Spleen (tissue), 13 donors: ENCODE measurements at places on chromosomes 16 and 17.

GRCh38 chr16:88409296-88410065, 26.7 kb downstream of the ZNF469 start:
- no peak for DNase-seq

GRCh38 chr17:44102849-44103622, 20.4 kb downstream of the HDAC5 start:
- no peak for DNase-seq

- no peak for DNase-seq
Observed at GRCh38 chr16:46618516-46618915, 2.7 kb downstream of the SHCBP1 start.

DNA sequence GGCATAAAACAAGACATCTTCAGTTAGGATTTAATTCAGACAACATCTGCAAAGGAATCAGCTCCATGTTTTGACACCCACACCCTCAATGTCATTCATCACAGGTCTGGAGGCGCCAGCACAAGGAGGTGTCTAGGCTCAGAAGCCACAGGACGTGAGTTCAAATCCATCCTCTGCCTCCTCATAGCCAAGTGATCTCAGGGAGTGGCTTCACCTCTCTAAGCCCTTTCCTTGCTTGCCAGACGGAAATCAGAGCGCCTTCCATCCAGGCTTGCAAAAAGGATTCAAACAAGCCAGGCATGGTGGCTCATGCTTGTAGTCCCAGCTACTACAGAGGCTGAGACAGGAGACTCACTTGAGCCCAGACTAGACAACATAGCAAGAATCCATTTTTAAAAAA, 84.6 kb downstream of the GSG1L start:
- peak; percentile 6 for DNase-seq

DNA sequence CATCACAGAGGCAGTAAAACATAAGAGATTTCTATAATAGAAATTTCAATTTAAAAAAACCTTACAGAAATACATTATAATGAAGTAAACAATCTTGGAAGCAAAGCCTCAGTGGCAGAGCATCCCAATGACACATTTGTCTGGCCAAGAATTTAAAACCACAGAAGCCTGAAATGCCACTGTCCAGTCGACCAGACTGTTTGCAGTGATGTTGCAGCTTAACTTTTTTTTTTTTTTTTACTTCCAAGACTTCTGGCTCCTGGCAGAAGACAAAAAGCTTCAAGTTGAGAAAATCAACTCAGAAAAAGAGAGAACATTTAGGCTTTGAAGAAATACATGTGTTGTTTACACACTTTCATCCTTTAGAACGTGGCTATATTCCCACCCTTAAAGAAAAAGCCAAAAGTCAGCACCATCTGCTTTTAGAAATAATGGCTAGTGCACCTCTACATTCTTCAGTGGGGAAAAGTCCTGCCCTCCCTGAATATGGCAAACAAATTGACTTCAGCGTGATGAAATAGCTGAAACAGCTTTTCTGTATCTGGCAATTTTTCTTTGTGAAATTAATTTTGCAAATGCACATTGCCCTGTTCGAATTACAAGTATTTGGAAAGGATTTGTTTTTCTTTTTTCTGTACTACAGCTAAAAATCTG, 205.5 kb upstream of the MON1B start:
- no peak for DNase-seq

DNA sequence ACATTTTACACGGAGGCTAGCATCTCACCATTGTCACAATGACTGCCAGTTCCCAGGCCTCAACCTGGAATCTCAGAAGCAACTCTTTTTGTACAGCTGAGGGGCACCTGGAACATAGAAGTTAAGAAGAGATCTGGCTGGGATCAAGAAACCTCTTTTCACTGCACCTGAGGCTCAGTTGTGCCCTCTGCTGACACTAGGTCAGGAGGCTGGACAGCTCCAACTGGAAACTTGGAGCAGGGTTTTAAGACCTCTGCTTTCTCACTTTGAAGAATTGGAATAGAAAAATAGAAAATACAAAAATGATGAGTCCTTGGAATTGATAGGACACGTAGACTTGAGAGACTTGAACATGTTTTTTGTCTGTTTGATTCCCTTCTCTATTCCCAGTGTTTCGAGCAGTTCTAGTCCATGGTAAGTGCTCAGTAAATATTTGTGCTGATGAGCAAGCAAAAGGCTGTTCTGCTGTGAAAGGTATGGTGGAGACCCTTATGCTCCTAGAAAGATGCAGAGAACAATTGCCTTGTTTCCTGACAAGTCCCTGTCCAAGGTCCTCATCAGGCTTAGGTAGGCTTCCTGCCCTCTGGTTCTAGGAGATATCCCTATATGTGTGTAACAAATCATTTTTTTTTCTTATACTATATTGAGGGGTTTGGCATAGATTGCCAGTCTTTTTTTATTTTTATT, 13.6 kb upstream of the PPM1D start:
- no peak for DNase-seq

GRCh38 chr17:78411241-78411857, 32.9 kb downstream of the PGS1 start:
- DNase-seq = peak; percentile 87

DNA sequence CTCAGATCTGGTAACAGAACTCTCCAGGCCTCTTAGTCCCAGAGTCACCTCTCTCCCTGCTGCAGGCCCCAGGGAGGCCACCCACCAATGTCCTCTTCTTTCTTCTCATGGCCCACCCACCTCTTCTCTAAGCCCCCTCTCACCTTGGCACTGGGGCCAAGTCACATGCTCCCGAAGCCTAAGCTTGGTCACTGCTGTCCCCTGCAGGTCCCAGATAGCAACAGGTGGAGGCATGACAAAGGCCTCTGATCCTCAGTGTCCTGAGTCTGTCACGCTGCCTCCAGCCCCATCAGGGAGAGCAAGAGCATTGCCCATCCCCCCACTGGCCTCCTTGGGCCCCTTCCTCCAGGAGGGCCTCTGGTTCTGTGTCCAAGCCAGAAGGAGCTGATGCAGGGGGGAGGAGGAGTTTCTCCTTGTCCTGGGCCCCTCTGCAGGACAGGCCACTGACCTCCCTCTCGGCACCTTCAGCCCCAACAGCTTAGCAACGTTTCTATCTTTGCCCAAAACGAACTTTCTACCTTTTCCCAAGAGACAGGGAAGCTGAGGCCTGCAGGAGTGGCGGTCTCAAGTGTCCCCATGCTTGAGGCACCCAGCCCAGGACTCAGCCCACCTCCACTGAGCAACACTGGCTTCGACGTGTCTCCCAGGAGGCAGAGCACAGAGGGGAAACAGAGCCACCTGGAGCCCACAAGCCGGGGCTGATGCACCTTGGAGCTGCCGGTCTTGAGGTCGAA, 8.6 kb downstream of the P2RX1 start:
- DNase-seq = no peak
